ENCODE measurements at places on chromosomes 5 and 9. TPM values are rescaled to one million over a fixed set of nuclear protein-coding genes. Genes with fewer than 3 reads are reported as not detected.

GRCh38 chr5:109961751-109962150 lies 272.0 kb downstream of the MAN2A1 start:
- H3K4me1 ChIP-seq: no peaks in the 10 kb centered on the region
- no peaks in the 10 kb centered on the region for H3K27me3 ChIP-seq
- H3K4me3 ChIP-seq: no peak overlapping the region
- H3K27ac ChIP-seq: no peak overlapping the region

DNA sequence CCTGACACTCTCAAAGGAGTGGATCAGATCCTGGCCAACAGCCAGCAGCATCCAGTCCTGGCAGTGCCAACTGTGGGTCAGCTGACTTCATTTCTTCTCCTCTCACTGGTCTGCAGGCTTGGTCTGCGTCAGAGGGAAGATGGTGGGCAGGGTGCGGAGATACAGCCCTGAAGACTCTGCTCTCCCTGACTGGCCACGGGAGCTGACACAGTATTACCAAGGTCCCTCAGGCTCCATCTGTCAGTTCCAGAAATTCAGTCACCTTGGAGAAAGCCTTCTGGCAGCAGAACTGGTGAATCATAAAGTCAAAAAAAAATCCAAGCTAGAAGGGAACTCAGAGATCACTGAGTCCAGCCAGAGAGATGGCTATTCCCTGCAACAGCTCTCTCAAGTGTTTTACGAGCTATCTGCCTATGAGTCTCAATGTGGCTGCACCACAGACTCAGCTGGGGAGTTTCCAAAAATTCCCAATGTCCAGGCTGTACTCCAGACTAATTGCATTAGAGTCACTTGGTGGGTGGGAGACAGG lies 27.9 kb downstream of the C1QTNF2 start:
- no peaks in the 10 kb centered on the region for H3K27me3 ChIP-seq
- DNase-seq: peak; percentile 60
- peaks cover 3% of the 10 kb centered on the region for H3K4me1 ChIP-seq
- no peak overlapping the region for H3K4me3 ChIP-seq
- H3K36me3 ChIP-seq: no peaks in the 10 kb centered on the region
- no peak overlapping the region for H3K27ac ChIP-seq

DNA sequence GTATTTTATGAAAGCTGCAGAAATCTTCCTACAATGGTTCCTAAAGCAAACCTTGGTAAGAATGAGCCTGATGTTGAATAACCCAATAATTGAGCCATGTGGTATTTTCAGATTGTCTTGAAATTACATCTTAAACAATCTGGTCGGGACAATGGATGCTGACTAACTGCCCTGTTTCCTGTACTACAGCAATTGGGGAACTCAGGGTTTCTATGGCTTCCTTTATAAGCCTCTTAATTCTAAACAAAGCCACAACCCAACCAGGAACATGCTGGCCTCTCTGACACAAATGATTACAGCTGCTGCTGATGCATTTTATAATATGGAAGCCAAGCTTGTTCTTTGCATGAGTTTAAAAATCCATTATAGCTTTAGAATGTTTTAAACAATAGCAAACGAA lies 30.2 kb downstream of the PTPN3 start:
- DNase-seq: no peak
- no peak overlapping the region for H3K27ac ChIP-seq
- no peaks in the 10 kb centered on the region for H3K4me1 ChIP-seq
- no peaks in the 10 kb centered on the region for H3K36me3 ChIP-seq

Gene C9orf50
- total RNA-seq: not detected

Gene GLRA1
- total RNA-seq: not detected

Gene MACROH2A1
- total RNA-seq: 191 TPM

Data from sigmoid colon (tissue), 7 donors.